ENCODE measurements at places on chromosomes 16 and 17.

GRCh38 chr16:83802135-83802534 lies 5.6 kb upstream of the HSBP1 start:
- no peak for DNase-seq

DNA sequence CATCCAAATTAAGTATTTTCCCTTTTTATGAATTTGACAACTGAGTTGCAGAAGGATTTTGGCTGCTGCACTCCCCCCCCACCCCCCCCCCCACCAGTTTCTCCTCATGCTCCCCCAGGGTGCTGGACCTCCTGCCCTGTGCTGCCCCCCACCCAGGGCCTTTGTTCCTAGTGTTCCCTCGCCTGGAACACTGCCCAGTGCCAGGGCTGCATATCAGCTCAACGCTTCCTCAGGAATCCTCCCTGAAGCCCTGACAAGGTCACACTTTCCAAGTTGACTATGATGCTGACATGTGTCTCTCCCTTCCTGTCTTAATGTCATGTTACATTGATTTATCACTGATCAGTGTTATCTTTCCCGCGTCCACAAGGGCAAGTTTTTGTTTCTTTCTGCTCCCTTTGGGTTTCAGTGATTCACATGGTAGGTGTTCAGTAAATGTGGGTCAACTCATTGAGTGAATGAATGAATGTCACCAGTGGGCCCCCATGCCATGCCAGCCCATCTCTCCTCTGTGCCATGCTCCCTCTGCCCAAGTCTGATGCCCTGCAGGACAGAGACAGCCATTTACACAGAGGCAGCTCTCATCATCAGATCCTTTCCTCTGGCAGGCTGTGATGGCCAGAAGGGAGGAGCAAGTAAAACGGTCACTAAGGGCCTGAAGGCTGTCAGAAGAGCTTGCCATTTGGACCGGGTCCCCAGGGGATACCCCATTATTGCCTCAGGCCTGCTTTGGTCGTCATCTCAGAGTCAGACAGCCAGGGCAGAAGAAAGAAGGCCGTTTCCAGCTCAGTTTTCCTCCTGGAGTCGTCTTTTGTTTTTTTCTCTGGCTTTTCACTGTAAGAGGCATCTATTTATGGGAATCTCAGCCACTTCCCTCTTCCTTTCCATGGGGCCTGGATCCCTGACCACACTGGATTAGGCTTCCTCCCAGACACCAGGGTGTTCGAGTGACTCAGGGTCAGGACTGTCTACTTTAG lies 386.2 kb downstream of the SNX29 start:
- DNase-seq = no peak

DNA sequence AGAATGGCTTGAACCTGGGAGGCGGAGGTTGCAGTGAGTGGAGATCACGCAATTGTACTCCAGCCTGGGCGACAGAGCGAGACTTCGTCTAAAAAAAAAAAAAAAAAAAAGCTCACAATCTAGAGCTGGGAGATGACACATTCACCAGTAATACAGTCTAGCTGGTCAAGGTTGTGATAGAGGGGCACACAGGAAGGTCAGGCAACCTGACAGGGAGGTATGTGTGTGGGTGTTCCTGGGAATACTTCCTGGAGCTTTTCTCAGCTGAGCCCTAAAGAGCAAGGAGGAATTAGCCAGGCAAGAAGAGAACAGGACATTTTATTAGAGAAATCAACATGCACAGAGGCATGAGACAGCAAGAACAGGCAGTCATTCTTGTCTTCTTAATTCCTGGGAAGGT lies 216.7 kb downstream of the SHISA9 start:
- DNase-seq = no peak

DNA sequence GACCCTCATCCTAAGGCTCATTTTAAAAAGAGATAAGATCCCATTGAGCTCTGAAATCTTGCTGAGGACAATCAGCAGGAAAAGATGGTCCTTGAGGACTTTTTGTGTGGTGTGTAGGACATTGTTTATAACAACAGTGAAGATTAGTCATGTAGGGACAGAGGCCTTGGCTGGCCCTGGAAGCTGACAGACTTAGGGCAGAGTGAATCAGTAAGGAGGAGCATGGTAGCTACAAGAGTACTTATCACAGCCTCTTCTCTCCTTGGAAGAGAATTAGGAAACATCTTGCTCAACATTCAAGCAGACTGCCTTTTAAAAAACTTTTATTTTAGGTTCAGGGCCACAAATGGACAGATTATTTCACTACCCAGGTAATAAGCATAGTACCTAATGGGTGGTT lies 665.9 kb upstream of the SALL1 start:
- no peak for DNase-seq

Measured in stimulated activated CD4-positive, alpha-beta T cell treated with anti-CD3 and anti-CD28 coated beads, Interleukin-2, amount 100 ng/mL, for 24 hours (primary cell).